ENCODE measurements at places on chromosomes 16 and 17.

DNA sequence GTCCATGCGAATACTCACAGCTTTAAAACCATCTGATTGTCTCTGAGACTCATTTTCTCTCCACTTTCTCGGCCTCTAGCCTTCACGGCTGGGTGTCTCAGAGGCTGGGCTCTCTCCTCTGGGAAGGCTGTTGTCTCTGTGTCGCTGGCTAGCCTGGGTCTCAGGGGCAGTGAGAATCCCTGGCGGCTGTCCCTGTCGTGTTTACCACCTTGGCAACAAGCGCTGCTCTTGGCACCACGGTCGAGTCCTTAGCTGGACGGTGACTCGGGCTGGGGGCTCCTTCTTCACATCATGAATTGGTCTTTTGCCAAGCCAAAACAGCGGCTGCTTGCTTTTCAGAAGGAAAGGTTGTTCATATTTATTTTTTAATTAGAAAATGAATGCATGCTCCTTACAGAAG lies 81.1 kb downstream of the MSI2 start:
- no peak for DNase-seq

DNA sequence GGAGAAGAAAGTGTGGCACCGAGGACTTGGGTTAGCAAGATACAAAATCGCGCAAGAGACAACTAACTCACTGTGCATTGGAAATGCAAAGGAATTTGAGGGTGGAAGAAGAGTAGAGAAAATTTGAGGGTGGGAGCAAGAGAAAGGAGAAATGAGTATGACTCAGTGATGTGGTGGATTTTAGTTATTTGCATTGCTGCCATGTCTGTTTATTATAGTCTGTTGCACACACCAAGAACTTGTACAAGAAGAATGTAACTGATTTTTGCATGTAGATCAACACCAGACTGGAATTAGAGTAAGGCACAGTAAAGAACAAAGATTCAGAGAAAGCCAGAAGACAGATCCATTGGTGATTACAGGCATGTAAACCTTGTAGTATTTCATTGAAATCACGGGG lies 71.6 kb upstream of the SMIM36 start:
- no peak for DNase-seq

DNA sequence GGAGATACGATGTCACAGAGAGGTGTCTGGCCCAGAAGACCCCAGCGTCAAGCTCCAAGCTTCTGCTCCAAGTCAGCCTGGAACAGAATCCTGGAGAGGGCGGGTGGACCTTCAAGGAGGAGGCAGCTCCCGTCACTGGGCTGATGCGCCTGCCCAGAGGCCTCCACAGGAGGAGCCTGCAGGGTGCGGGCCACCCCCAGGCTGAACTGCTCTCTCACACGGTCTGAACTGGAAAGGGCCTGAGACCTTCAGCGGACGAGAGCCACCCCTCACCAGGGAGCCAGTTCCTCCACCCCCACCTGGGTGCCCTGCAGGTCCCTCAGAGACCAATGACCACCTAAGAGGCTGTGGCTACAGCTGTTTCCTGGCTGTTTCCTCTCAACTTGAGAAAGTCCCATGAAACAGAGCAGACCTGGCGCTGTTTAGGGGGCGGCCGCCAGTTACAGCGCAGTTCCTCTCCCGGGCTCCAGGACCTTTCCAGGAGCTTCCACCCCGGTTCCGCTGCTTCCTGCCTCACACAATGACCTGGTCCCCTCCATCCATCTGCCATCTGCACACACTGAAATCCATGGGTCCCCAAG lies 36.0 kb upstream of the KLHDC4 start:
- DNase-seq: no peak

- no peak for DNase-seq
Observed at GRCh38 chr17:8803531-8804420, 4.6 kb upstream of the MFSD6L start.

DNA sequence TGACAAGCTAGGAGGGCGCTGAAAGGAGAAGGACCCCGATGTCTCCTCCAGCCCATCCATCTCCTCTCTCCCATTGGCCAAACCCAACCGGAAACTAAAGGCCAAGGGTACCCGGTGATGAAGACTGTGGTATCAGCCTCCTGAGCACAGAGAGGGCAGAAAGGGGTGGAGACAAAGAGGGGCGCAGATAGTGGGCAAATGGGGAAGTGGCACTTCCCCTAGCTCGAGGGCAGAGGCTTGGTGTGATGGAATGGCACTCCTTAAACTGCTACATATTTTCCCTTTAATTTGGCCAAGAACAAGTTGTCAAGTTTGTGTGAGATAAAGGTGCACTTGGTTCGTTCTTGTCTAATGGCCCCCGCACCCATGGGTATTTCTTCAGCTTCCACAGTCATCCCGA lies 27.8 kb downstream of the IL4R start:
- DNase-seq: no peak

- no peak for DNase-seq
Observed at GRCh38 chr16:51114382-51114781, 36.7 kb downstream of the SALL1 start.

GRCh38 chr17:79811868-79812352 lies 15.0 kb upstream of the CBX8 start:
- no peak for DNase-seq

- DNase-seq: no peak
Observed at GRCh38 chr17:34850023-34850422, 111.2 kb downstream of the CCT6B start.

DNA sequence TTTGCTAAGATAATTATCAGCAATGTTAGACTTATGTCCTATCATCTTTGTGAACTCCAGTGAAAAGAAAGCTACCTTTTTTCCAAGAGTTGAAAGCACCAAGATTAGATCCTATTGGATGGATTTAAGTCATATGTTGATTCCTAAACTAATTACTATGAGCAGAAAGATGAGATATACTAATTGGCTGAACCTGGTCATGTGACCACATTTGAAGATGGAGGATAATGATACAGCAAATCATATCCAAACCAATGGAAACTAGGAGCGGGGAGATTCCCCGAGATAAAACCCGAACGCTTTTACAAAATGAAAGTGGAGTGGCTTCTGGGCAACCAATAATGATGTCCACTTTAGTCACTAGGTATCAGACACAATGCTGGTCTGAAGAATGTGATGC lies 1060.2 kb upstream of the EEF2KMT start:
- DNase-seq: no peak

GRCh38 chr17:73205459-73205961 lies 12.7 kb downstream of the COG1 start:
- no peak for DNase-seq

GRCh38 chr16:60204181-60204580 lies 1470.1 kb upstream of the GOT2 start:
- DNase-seq: no peak

DNA sequence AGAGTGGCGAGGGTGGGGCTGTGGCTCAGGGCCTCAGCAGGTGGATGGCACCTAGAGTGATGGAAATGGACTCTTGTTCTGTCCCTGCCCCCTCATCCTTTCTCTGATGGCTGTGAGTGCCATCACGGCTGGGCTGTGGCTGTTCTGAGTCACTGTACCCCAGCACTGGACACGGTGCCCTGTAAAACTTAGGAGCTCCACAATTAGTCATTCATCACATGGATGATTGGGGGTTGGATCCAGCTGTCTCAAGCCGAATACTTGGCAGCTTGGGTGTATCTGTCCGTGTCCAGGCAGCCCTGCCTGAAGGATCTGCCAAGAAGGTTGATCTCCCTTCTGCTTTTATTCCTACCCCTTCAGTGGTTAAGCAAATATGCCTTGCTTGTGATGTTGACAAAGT lies 295.5 kb upstream of the EEF2KMT start:
- DNase-seq: no peak

DNA sequence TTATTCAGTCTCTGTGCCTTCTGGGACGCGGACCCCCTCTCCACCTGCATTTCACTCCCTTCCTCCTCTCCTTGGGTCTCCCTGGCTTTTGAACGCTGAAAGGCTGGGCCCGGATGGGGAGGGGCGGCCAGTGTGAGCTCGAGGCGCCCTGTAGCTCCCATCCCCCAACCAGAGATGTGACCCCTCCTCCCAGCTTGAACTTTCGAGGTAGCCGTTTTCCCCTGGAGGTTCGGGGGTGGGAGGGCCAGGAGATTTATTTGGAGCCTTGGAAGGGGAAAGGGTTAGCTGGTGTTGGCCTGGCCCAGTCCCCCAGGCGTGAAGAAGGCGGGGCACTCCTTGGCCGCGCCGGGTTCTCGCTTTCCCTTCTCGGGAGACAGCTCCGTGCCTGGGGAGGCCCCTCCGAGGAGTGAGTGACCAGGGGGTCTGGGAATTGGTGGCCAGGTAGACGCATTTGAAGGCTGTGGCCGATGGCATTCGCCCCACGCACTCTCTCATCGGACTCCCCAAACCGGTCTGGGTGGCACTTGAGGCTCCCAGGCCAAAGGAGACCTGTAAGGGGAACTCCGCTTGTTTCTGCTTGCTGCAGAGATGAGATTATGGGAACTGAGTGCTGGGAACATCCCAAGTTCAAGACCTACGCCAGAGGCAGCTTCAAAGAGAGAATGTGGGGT lies 942 bp downstream of the LDAF1 start:
- DNase-seq: no peak

DNA sequence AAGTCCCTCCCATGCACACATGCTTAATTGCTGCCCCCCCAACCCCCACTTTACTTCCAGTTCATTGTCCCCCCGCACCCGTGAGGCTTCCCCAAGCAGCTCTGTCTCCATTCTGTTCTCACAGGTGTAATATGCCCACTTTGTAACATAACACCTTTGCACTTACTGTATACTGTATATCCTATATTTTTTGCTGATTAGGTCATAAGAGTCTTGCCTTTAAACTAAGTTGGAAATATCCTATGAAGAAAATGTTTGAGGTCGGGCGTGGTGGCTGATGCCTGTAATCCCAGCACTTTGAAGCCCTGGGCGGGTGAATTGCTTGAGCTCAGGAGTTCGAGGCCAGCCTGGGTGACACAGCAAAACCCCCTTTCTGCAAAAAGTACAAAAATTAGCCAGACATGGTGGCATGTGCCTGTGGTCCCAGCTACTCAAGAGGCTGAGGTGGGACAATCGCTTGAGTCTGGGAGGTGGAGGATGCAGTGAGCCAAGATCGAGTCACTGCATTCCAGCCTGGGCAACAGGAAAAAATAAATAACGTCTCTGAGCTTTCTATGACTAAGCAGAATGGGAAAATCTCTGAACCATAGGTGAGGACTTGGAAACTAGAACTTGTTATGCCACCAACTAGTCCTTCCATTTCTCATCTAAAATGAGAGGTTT lies 76.1 kb downstream of the TNRC6C start:
- DNase-seq: no peak

DNA sequence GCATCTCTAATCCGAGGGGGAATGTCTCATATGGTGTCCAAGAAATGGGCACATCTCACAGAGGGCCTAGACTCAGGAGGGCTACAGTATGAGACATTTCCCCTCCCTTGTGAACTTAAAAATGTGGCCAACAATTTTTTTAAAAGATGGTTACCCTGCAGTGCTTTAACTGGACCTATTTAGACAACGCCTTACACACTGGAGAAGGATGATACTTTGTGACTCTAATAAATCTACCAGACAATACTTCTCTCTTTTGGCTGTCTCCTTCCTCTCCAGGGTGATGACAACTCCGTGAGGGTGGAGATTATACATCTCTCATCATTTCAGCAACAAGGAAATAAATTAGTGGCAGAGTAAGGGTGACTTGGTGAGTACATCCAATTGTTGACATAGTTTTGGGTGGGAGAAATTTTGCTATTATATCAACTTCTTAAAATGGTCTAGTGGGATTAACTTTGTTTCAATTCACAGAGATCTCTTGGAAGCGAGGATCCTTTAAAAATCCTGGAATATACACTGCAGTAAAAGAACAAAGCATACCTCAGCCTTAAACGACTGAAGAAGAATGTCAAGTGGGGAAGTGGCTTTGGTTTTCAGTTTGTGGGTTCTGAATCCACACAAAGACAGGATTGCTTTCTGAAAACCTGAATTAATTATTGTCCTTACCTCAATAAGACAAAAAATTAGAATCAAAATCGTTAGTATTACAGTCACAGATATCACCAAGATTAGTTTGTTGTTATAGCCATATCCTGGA lies 89.8 kb downstream of the KPNA2 start:
- DNase-seq: no peak
